ENCODE measurements at places on chromosomes 5 and 9.

- no peak for DNase-seq
Observed at GRCh38 chr9:86072394-86072877, 26.9 kb downstream of the GOLM1 start.

DNA sequence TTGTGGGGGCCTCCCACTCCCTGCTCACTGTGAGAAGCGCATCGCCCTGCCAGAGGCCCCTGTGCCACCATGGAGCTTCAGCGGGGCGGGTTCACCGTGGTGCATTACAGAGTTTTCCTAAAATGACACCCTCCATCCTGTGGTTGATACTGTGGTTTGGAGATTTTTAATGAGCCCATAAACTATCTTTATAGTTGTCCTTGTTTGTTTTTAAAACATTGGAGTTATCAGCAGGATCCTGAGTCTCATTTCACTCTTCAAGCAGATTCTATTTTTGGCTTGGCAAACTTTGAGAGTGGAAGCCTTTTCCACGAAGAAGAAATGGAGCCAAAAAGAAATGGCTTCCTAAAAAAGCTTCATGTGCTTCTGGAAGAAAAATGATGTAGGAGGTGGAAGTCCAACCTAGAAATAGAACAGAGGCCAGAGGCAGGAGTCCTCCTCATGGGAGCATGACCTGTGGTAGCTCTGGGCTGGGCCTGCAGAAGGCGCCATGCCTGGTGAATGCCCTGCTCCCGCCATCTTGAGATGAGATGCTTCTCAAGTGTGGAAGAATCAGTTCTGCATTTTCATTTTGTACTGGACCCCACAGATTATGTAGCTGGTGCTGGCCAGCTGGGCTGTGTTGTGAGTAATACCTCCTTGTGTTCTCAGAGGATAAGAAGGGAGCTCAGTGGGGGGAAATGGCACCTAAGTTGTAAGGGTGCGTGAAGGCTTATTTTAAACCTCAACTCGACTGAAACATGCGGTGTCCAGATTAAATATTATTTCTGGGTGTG lies 79.0 kb upstream of the RAI14 start:
- DNase-seq, result no peak

DNA sequence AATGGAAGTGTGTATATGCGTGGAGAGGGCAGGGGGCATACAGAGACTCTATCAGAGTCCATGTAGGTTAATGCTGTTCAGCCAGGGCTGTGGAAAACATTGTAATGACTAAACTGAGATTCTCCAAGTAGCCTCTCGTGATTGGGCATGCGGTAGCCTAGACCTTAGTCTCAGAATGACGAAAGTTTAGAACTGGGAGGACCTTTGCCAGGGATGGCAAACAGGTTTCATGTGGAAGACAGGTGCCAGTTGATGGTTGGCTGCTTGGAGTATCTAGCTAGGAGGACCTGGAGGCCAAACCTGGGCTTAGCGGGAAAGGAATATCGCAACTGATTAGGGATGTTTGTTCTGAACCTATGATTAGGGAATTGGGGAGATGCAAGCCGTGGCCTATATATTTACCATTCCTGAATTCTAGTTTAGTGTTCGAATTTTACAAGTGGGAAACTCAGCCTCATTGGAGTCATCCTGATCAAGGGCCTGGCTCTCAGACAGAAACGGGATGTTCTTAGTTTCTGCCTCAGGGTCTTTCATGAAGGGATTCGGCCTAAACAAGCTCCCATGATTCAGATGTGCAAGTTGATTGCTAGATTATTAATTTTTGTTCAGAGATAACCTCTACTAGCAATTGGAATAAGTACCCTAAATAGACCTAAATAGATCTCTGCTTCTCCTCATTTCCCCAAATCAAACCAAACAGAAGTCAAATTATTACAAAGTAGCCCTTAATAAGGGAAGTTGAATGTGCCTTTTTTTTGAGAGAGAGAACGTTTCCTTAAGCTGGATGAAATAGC lies 26.8 kb upstream of the TJP2 start:
- no peak for DNase-seq

DNA sequence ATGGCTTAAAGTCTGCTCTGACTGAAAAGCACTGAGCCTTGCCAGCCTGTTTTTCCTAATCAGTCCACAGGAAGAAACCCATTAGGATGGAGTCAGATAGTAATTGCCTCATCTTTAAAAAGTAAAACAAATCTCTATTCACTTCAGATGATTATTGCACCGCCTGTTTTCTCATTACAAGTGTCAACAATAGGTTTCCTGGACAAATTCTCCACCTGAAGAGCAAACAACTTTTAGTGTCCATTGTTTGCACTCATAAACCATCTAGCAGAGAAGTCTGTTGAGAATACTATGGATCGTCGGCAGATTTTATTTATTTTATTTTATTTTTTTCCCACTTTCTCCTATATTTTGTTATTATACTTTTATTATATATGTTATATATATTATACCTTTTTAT lies 20.3 kb downstream of the C5orf63 start:
- no peak for DNase-seq

GRCh38 chr5:28947865-28948264 lies 1909.5 kb upstream of the CDH9 start:
- DNase-seq, result no peak

- DNase-seq, result no peak
Observed at GRCh38 chr9:20369391-20369790, 252.9 kb downstream of the MLLT3 start.

All from suppressor macrophage treated with lipopolysaccharide for 4 hours (primary cell).